Tibial nerve (tissue), 4 donors: ENCODE measurements at places on chromosomes 12 and 14.

DNA sequence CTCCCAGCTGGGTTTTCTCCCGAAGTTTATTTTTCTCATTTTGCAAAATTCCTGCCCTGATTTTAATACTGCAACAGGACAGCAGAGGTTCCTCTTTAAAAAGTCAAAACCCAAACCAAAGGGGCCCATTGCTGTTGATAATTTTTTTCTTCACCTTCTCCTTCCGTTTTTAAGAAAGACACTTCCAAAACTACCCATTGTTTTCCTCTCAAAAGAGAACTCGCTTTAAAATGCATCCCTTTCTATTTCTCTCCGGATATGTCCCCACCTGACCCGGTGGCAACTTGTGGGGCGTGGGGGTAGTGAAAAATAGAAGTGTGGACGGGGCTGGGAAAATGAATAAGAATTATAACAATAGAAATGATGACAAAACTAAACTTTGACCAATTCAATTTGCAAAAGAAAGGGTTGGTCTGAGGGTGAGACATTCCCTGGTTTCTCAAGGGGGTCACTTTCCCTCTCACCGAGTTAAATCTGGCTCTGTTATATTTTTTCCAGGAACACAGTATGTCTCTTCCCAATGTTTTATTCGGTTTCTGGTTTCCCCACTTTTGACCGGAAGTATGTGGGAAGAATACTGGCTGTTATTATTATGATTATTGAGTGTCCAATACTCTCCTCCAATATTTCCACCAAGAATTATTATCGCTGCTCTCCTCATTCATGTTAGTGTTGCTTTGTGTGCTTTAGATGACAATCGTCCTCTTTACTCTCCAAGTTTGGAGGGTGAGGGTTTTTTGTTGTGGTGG, 4.1 kb upstream of the TBX5 start:
- no peak overlapping the region for H3K27ac ChIP-seq
- peaks cover 100% of the 10 kb centered on the region for H3K27me3 ChIP-seq
- H3K4me1 ChIP-seq, result no peaks in the 10 kb centered on the region
- H3K36me3 ChIP-seq, result no peaks in the 10 kb centered on the region
- peak overlapping the region; percentile 46 for H3K4me3 ChIP-seq

- no peaks in the 10 kb centered on the region for H3K27me3 ChIP-seq
- no peak for DNase-seq
- H3K4me3 ChIP-seq, result no peak overlapping the region
- no peaks in the 10 kb centered on the region for H3K36me3 ChIP-seq
- no peaks in the 10 kb centered on the region for H3K4me1 ChIP-seq
Observed at GRCh38 chr12:110943373-110943772, 23.0 kb upstream of the MYL2 start.

DNA sequence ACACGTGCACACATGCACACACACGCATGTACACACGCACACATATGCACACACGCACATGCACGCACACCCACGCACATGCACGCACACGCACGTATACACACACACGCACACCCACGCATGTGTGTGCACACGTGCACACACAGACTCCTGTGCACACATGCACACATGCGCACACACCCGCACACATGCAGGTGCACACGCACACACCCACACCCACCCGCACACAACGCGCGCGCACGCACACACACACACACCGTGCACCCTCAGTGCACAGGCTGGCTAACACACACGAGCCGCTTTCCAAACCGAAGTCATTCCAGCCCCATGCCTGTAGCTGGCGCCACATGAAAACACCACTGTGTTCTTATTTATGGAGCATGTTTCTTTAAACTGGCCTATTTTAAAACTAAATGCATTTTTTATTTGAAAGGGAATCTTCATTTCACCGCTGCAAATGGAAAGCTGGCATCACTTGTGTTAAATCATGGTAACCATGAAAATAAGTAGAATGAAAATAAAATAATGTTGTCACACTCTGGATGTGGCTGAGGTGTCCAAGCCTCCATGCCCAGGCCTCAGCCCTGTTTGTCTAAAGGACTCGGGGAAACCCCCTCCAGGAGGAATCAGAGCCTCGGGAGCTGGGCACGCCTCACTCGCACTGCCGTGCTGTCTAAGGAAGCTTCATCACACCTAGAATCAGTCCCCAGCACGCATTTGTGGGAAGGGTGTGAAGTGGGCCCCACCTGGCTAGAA, 45.1 kb downstream of the GALNT9 start:
- no peaks in the 10 kb centered on the region for H3K36me3 ChIP-seq
- H3K27me3 ChIP-seq, result peaks cover 94% of the 10 kb centered on the region
- no peak for DNase-seq
- no peak overlapping the region for H3K27ac ChIP-seq

DNA sequence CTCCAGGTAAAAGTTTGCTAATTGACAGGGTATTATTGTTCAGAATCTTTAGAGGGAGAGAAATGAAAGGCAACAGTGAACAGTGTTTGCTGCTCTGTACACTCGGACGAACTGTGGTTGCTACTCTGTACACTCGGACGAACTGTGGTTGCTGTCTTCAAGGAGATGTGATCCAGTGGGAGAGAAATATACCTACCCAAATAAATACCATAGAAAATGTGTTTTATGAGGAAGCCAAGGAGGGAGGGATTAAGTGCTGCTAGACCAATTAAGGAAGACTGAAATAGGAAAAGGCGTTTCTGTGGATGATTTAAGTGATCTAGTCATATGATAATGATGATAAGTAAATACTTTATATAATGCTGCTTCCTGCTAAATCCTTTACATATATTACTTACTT, 2.7 kb downstream of the STK38L start:
- H3K4me1 ChIP-seq, result no peaks in the 10 kb centered on the region
- no peak overlapping the region for H3K27ac ChIP-seq
- no peak overlapping the region for H3K4me3 ChIP-seq
- no peak for DNase-seq
- H3K36me3 ChIP-seq, result no peaks in the 10 kb centered on the region

DNA sequence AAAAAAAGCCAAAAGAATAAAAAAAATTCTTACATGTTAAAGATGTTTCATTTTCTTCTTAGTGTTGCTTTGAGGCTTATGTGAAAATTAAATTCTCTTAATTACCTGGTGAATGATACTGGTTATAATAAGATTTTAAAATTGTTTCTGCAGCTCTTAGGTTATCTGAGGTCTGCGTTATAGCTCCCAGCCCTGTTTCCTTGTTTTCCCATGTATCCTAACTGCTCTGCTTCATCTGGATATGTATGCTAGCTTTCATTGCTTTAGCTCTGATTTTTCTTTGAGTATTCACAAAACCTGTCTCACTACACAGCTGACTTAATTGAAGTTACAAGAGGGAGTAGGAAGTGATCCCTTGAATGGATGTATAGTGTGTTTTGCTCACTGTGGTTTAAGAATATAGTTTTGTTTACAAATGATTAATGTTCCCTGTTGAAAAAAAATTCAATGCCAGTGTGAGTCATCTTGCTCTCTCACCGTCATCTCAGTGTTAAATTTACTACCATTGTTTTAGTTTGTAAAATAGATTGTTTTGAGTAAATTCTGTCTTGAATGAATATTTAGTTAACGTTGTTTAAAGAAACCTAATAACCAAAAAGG, 26.8 kb downstream of the CPSF6 start:
- no peaks in the 10 kb centered on the region for H3K27me3 ChIP-seq
- H3K4me1 ChIP-seq, result no peaks in the 10 kb centered on the region
- H3K36me3 ChIP-seq, result peaks cover 39% of the 10 kb centered on the region
- H3K4me3 ChIP-seq, result no peak overlapping the region
- DNase-seq, result no peak
- no peak overlapping the region for H3K27ac ChIP-seq

- no peak overlapping the region for H3K27ac ChIP-seq
- H3K27me3 ChIP-seq, result no peaks in the 10 kb centered on the region
- no peak for DNase-seq
- H3K4me1 ChIP-seq, result no peaks in the 10 kb centered on the region
- H3K36me3 ChIP-seq, result no peaks in the 10 kb centered on the region
Observed at GRCh38 chr12:77682488-77682887, 148.2 kb upstream of the NAV3 start.

GRCh38 chr12:3904999-3905398, 31.8 kb upstream of the PARP11 start:
- no peak for DNase-seq
- H3K4me3 ChIP-seq, result no peak overlapping the region
- no peak overlapping the region for H3K27ac ChIP-seq
- no peaks in the 10 kb centered on the region for H3K27me3 ChIP-seq
- H3K36me3 ChIP-seq, result no peaks in the 10 kb centered on the region

DNA sequence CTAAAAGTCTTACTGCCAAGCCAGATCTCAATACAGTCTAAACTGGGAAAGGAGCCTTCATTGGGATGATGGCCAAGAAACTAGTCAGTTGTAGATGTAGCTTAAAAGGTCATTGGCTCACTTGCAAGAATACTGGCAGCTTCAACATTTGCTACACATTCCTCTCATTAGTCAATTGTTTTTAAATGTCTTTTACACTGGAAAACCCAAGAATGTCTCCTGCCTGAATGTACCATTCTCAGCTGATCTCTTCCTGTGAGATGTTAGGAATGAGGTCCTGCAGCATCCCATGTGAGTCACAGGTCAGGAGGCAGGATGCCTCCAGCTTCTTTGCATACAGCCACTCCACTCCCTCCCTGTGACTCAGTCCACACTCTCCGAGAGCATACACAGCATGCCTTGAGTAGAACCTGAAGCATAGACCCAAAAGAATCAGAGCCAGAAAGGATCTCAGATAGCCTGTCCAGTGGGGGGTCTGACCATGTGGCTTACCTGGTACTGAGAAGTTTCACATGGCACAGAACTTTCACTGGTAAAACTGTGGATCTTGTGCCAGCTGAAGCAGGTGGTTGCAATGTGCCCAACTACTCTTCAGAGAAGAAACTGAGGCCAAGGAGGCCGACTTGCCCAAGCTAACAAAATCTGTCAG, 56.0 kb upstream of the HECTD1 start:
- peak overlapping the region; percentile 84 for H3K27ac ChIP-seq
- H3K4me3 ChIP-seq, result no peak overlapping the region
- no peaks in the 10 kb centered on the region for H3K27me3 ChIP-seq
- peaks cover 5% of the 10 kb centered on the region for H3K4me1 ChIP-seq
- no peaks in the 10 kb centered on the region for H3K36me3 ChIP-seq

- no peak overlapping the region for H3K4me3 ChIP-seq
- H3K27me3 ChIP-seq, result no peaks in the 10 kb centered on the region
- DNase-seq, result no peak
- no peaks in the 10 kb centered on the region for H3K4me1 ChIP-seq
- no peaks in the 10 kb centered on the region for H3K36me3 ChIP-seq
- H3K27ac ChIP-seq, result no peak overlapping the region
Observed at GRCh38 chr12:112528521-112528920, 109.8 kb downstream of the PTPN11 start.

DNA sequence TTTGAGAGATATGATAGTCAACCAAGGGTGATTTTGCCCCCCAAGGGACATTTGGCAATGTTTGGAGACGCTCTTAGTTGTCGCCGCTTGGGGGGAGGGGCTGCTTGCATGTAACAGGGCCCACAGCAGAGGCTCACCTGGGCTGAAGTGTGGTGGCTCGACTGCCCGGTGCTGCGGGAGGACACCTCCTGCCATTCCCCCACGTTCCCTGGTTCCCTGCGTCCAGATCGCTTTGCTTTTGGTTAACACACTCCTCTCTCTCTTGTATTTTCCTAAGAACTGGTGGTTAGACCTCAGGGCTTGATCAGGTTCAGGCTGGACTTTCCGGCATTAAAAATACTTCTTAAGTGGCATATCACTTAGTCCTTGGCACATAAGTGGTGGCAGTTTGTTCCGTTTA, 18.9 kb downstream of the PPP2R5C start:
- DNase-seq, result no peak
- no peak overlapping the region for H3K4me3 ChIP-seq
- H3K4me1 ChIP-seq, result no peaks in the 10 kb centered on the region
- H3K27me3 ChIP-seq, result no peaks in the 10 kb centered on the region
- H3K27ac ChIP-seq, result no peak overlapping the region

DNA sequence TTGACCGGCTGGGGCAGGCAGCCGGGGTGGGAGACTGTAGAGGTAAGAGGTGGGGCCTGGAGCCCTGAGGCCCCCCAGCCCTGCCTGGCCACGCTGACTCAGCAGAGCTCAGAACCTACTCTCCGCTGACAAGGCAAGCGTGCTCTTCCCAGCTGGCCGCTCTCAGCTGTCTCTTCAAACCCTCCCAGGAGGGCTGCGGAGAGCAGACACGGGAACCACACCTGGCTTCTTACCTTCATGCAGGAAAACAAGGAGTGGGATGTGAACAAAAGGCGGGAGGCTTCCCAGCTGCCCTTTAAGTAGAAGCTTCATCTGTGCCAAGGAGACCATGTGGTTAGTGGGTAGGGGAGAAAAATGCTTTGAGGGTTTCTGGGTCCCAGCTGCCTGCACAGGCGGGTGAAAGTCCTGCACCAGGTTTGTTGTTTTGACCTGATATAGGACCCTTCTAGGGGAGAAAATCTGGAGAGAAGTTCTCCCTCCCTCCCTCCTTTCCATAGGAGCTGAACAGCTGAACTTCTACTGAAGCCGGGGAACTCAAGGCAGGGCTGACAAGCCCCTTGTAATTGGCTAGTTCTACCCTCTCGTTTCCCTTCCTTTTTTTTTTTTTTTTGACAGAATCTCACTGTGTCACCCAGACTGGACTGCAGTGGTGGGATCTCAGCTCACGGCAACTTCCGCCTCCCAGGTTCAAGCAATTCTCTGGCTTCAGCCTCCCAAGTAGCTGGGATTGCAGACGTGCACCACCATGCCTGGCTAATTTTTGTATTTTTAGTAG, 12.8 kb upstream of the TESC start:
- DNase-seq, result no peak
- H3K4me1 ChIP-seq, result no peaks in the 10 kb centered on the region
- H3K4me3 ChIP-seq, result no peak overlapping the region
- no peak overlapping the region for H3K27ac ChIP-seq
- H3K27me3 ChIP-seq, result no peaks in the 10 kb centered on the region

DNA sequence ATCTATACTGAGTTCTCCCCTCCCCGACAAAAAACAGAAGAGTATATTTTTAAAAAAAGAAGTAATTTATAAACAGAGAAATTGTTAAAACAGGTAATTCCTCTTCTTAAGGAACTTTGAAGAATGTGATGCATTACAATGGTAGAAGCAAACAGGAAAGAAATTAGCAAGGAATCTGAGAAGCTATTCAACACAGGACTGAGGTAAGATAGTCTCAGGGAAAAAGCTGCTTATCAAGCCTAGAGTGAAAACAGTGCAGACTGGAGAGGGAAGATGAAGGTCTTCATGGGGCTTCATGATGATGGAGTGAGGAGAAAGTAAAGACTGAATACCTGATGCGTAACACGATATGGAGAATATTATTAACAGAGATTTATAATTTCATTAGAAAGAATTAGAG, 880.0 kb downstream of the SLC16A7 start:
- no peaks in the 10 kb centered on the region for H3K4me1 ChIP-seq
- no peak overlapping the region for H3K4me3 ChIP-seq
- no peak overlapping the region for H3K27ac ChIP-seq
- DNase-seq, result no peak
- H3K27me3 ChIP-seq, result no peaks in the 10 kb centered on the region

GRCh38 chr12:21771311-21771710, 3.2 kb downstream of the KCNJ8 start:
- no peaks in the 10 kb centered on the region for H3K4me1 ChIP-seq
- no peak overlapping the region for H3K27ac ChIP-seq
- H3K4me3 ChIP-seq, result no peak overlapping the region
- no peaks in the 10 kb centered on the region for H3K36me3 ChIP-seq
- DNase-seq, result no peak
